Stimulated activated CD4-positive, alpha-beta T cell treated with anti-CD3 and anti-CD28 coated beads, Interleukin-1b, Interleukin-23, amount 100 ng/mL, for 48 hours (primary cell): ENCODE measurements at places on chromosomes 12 and 14.

DNA sequence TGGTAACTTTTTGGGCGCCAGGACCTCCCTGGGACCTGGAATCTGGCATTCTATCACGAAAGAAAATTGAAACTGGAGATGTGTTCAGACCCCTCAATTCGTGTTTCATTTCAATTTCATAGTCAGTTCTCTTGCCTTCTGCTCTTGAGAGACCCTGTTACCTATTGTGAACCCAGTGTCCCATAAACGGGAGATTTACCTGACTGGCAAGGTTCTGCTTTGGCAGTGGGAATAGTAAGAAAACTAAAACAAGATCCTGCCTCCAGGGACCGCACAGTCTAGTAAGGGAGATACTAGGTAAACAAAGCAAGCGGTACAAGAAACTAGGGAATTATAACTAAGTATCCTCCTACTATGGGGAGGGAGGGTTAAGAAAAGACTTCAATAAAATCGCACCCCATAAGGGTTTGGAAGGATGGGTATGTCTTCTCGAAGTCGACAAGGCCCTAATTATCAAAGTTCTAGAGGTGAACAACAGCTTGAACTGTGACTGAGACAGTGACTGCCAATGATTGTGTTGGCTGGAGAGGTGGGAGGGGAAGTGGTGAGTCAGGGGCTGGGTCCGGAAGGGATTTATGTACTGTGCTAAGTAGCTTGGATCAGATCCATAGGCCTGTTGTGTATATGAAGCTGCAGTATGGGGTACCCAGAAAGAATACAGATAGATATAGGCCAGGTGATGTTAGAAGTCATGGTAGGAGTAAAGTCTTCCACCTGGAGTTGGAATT lies 754 bp downstream of the ACSS3 start:
- no peak for DNase-seq

DNA sequence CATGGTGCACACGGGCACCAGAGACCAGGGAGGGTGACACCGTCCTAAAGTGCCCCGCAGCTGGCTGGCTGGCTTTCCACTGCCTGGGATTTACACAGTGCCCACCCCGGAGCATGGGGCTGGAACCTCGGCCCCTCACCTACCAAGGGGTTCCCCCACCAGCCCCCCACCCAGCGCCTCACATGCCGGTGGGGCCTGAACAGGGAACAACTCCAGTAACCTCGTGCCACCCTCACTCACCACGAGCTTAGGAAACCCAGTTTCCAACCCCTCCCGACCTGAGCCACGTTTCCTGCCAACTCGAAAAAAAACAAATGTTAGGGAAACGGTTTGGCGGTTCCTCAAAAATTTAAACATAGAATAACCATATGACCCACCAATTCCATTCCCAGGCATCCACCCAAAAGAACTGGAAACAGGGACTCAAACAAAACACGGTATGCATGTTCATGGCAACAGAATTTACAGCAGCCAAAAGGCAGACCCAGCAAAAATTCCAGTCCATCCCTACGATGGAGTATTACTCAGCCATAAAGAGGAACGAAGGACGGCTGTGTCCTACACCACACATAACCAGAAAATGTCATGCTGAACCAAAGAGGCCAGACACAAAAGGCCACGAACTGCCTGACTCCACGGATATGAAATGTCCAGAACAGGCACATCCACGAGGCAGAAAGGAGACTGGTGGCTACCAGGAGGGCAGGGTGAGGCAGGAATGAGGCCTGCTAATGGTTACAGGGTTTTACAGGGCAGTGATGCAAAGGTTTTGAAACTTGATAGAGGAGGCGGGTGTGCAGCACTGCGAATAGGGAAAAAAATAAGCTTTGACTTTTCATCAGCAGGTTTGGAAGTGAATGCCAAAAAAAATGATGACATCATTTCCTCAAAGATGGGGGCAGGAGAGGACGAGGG lies 68.9 kb downstream of the NCOR2 start:
- no peak for DNase-seq

DNA sequence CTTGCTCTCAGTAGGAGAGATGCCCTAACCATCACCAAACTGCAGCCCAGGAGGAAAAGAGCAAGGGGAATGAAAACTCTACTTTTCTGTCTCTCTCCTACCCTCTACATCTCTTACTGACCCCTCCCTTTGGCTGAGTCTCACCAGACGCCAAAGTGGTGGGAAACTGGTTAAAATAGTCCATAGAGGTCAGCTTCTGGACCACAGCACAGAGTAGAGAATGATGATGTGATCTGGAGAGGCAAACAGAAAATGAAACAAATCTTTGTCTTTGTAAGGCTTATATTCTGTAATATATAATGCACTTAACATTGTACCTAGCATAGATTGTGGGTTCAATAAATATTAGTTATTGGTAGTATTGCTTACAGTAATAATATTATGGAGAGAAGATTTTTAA lies 81.0 kb upstream of the GARIN2 start:
- no peak for DNase-seq

DNA sequence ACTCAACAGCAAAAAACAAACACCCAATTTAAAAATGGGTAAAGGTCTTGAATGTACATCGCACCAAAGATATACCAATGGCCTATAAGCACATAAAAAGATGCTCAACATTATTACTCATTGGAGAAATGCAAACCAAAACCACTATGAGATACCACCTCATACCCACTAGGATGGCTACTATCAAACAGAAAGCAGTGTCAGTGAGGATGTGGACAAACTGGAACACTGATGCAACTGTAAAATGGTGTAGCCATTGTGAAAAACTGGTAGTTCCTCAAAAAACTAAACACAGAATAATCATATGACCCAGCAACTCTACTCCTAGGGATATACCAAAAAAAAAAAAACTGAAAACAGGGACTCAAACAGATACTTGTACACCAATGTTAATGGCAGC lies 49.3 kb downstream of the CDK17 start:
- DNase-seq = no peak

DNA sequence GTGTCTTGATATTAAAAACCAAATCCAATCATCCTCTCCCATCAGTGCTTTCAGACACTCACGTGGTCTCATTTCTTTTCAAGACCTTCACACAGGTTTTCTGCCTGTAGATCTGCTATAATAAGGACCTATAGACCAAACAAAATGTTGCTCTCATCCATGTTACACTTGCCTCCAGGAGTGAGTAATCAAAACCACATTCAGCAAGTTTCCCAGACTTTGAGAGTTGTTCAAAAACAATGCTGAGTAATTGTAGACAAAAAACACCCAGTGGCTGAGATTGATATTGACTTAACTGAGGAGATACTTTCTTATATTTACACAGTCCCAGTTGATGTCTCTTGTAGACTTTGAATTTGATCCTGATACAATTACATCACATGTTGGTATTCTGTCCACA lies 383.1 kb downstream of the TMEM132D start:
- DNase-seq = no peak

- no peak for DNase-seq
Observed at GRCh38 chr14:99065551-99065950, 206.4 kb downstream of the BCL11B start.

GRCh38 chr14:99754141-99755067 lies 38.8 kb upstream of the EML1 start:
- no peak for DNase-seq
